PC-9 (cell line): ENCODE measurements at places on chromosomes 11 and 22. TPM values are rescaled to one million over a fixed set of nuclear protein-coding genes. Genes with fewer than 3 reads are reported as not detected.

HORMAD2 gene
- total RNA-seq: 0.20 TPM in 1 of 2 replicates, not detected in the other

YIF1A gene
- 81.8 and 84.8 TPM in 2 replicates for total RNA-seq

NDUFC2 gene
- total RNA-seq: 380 and 394 TPM in 2 replicates

LMO1 gene
- total RNA-seq: not detected in 2 replicates

TEX54 gene
- total RNA-seq: not detected in 2 replicates

HDAC10 gene
- 80.5 and 101 TPM in 2 replicates for total RNA-seq

P2RY6 gene
- 29.7 and 34.7 TPM in 2 replicates for total RNA-seq

SAAL1 gene
- 23.5 and 32.1 TPM in 2 replicates for total RNA-seq

SPDYC gene
- not detected in 2 replicates for total RNA-seq

BEST1 gene
- total RNA-seq: 0.81 and 1.2 TPM in 2 replicates

SVIP gene
- 21.8 and 34.2 TPM in 2 replicates for total RNA-seq

DLAT gene
- 27.8 and 44.9 TPM in 2 replicates for total RNA-seq

FOLH1 gene
- not detected in 2 replicates for total RNA-seq
